Body of pancreas (tissue), 4 donors: ENCODE measurements at places on chromosomes 2 and 18. TPM values are rescaled to one million over a fixed set of nuclear protein-coding genes. Genes with fewer than 3 reads are reported as not detected.

GRCh38 chr18:9684881-9685614 is 23.1 kb upstream of the RAB31 start:
- no peaks in the 10 kb centered on the region for H3K27me3 ChIP-seq
- H3K4me3 ChIP-seq: no peak overlapping the region
- DNase-seq: no peak
- H3K4me1 ChIP-seq: no peaks in the 10 kb centered on the region
- peak overlapping the region; percentile 0 for H3K27ac ChIP-seq

DNA sequence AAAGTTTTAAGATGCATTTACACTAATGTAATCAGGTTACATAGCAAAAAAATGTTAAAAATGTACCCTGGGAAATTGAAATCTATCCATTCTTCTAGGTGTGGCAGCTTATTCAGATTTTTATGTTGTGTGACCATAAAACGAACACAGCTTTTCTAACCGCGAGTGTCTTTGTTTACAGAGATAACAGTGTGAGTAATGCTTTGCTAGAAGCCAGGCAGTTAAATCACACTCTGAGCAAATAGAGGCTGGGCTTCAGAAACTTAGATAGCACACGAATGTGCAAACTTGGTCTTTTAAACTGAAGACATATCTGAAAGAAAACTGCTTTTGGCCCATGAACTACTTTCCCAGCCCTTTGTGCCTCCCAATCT is 116.1 kb downstream of the SPTBN1 start:
- peak overlapping the region; percentile 91 for H3K27ac ChIP-seq
- DNase-seq: no peak
- H3K36me3 ChIP-seq: no peaks in the 10 kb centered on the region
- H3K4me1 ChIP-seq: peaks cover 96% of the 10 kb centered on the region
- no peaks in the 10 kb centered on the region for H3K27me3 ChIP-seq
- H3K4me3 ChIP-seq: no peak overlapping the region

- no peaks in the 10 kb centered on the region for H3K27me3 ChIP-seq
- H3K4me3 ChIP-seq: no peak overlapping the region
- H3K4me1 ChIP-seq: no peaks in the 10 kb centered on the region
- H3K27ac ChIP-seq: no peak overlapping the region
- H3K36me3 ChIP-seq: no peaks in the 10 kb centered on the region
Observed at GRCh38 chr2:210963386-210963785, 407.0 kb downstream of the CPS1 start.

DNA sequence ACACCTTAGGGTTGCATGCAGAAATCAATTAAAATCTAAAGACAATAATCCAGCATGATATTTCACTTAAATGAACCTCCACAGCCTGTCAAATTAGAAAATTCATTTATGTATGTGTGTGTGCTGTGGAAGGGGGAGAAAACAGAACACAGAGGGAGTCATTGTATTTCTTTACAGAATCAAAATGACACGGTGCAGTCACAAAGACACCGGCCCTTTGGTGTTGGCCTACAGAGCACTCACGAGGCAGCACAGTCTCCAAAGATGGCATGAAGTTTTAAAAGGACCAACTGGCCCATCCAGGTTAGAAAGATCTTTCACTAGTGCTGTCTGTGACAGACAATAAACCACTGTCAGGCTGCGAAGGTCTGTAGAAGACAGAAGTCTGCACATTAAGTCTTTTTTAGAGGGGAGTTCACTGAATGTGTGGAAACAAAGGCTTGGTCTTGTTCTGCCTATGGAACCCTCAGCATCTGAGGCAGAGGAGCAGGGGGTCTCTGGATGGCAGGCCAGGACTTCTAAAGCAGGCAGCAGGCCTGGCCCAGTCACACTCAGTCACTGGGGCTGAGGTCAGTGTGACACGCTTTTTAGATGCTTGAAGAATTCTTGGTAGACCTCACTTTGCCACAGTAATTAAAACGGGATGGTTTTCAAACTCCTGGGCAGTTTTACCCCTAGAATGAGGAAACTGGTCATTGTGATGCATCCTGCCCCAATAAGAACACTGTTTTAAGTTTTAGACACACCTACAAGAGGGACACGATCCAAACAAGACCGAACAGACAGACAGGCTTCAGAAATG is 184.9 kb downstream of the AFF3 start:
- H3K27ac ChIP-seq: no peak overlapping the region
- no peaks in the 10 kb centered on the region for H3K27me3 ChIP-seq
- no peaks in the 10 kb centered on the region for H3K36me3 ChIP-seq

- no peak for DNase-seq
- peak overlapping the region; percentile 70 for H3K27ac ChIP-seq
- peaks cover 85% of the 10 kb centered on the region for H3K4me1 ChIP-seq
- H3K36me3 ChIP-seq: no peaks in the 10 kb centered on the region
- H3K27me3 ChIP-seq: no peaks in the 10 kb centered on the region
- no peak overlapping the region for H3K4me3 ChIP-seq
Observed at GRCh38 chr2:54579682-54580620, 123.8 kb downstream of the SPTBN1 start.

- no peaks in the 10 kb centered on the region for H3K36me3 ChIP-seq
- no peaks in the 10 kb centered on the region for H3K27me3 ChIP-seq
- DNase-seq: no peak
- no peak overlapping the region for H3K27ac ChIP-seq
- H3K4me1 ChIP-seq: no peaks in the 10 kb centered on the region
- H3K4me3 ChIP-seq: no peak overlapping the region
Observed at GRCh38 chr2:172833898-172834297, 98.3 kb downstream of the RAPGEF4 start.

- H3K27me3 ChIP-seq: no peaks in the 10 kb centered on the region
- DNase-seq: no peak
- no peak overlapping the region for H3K4me3 ChIP-seq
- no peaks in the 10 kb centered on the region for H3K36me3 ChIP-seq
- peaks cover 18% of the 10 kb centered on the region for H3K4me1 ChIP-seq
- H3K27ac ChIP-seq: no peak overlapping the region
Observed at GRCh38 chr2:134582547-134582899, 136.3 kb downstream of the TMEM163 start.

DNA sequence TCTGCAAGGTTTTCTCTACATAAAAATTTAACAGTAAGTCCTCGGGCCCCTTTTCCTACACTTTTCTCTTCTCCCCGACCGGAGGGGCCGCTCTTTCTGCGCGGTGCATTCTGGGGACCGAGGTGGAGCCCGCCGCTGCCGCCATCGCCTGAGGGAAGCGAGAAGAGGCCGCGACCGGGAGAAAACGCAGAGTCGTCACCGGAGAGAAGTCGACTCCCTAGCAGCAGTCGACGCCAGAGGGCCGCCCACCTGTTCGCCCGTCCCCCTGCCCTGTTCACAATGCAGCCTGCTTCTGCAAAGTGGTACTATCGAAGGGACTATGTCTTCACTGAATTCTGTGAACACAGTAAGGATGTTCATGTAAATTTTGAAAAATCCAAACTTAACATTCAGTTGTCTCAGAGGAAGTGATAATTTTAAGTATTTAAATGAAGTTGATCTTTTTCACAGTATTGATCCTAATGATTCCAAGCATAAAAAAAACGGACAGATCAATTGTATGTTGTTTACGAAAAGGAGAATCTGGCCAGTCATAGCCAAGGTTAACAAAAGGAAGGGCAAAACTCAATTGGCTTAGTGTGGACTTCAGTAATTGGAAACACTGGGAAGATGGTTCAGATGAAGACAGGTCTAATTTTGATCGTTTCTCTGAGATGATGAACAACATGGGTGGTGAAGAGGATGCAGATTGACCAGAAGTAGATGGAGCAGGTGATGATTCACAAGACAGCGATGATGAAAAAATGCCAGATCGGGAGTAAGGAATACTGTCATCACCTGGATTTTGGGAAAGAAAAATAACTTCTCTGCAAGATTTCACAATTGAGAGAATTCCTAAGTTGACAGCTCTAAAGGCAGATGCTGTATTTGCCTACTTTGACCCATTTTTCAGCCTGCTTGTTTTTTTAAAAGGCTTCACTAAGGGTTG is 55.8 kb downstream of the ASXL2 start:
- no peak overlapping the region for H3K27ac ChIP-seq
- no peaks in the 10 kb centered on the region for H3K4me1 ChIP-seq
- peak; percentile 18 for DNase-seq
- no peak overlapping the region for H3K4me3 ChIP-seq

DNA sequence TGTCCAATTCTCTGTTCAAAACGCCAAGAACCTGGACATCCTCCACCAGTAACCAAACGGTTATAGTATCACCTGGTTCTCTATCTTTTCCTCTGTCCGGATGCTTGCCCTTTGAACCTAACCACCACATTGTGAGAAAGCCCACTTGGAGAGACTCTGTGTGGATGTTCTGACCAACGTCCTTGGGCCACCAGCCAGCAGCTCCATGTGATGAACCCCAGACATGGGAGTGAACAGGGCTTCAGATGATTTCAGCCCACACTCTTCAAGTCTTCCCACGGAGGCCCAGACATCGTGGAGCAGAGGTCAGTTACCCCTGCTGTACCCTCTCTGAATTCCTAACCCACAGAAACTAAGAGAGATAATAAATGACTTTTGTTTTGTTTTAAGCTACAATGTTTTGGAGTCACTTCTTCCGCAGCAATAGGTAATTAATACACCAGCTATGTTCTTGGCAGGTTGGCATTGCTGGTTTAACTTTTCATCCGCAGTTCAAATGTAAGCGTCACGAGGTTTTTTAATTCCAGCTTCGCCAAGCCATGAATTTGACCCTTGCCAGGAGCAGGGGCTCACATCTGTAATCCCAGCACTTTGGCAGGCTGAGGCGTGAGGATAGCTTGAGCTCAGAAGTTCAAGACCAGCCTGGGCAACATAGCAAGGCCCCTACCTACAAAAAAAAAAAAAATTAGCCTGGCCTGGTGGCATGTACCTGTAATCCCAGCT is 36.1 kb upstream of the ZNF532 start:
- no peaks in the 10 kb centered on the region for H3K36me3 ChIP-seq
- no peak overlapping the region for H3K27ac ChIP-seq
- no peaks in the 10 kb centered on the region for H3K4me1 ChIP-seq
- peak; percentile 10 for DNase-seq

- DNase-seq: peak; percentile 62
- H3K36me3 ChIP-seq: no peaks in the 10 kb centered on the region
- H3K4me3 ChIP-seq: no peak overlapping the region
Observed at GRCh38 chr2:27264753-27265535, 2.1 kb upstream of the SLC30A3 start.

DNA sequence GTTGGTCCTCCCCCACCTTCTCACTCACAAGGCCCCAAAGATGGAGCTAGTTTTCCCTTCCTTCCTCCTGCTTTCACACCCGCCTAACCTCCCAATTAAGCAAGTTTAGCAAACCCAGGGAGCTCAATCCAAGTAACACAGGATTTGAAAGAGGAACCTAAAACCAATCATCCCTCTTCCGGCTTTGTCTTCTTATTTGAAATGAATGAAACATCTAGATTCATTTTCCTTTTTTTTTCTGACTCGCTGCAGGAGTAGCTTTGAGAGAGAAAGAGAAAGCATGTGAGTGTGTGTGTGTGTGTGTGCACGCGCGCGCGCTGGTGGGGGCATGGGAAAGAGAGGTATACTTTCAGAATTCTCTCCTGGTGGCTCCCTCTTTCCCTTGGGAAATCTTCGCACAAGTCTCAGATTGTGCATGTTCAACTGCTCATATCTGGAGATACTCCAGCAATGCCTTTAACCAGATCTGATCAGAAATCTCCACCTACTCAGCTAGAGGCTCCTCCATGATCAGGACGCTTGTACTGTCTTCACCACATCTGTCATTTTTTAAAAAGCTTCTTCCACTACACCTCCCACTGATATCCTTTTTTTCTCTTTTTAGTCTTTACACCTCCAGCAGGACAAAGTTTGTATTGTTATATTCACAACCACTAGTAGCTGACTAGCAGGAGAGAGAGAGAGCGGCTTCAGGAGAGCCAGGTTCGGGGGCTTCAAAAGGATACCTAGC is 1.7 kb downstream of the SLC8A1 start:
- peaks cover 5% of the 10 kb centered on the region for H3K4me1 ChIP-seq
- no peak for DNase-seq
- no peaks in the 10 kb centered on the region for H3K36me3 ChIP-seq
- no peak overlapping the region for H3K4me3 ChIP-seq
- peak overlapping the region; percentile 4 for H3K27ac ChIP-seq
- H3K27me3 ChIP-seq: no peaks in the 10 kb centered on the region

DNA sequence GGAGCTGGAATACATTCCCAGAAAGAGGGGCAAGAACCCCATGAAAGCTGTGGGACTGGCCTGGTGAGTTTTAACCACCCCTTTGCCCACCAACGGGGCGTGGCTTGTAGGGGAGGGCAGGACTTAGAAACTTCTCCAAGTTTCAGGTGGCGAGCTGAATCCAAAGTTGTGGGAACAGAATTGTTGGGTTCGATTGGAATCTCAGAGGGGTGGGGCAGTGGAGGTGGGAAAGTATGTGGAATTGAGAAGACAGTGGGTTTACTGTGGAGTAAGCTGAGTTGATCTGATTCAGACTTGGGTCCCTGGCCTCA is 1.1 kb downstream of the PNKD start:
- peak overlapping the region; percentile 55 for H3K27ac ChIP-seq
- no peak overlapping the region for H3K4me3 ChIP-seq
- DNase-seq: no peak
- H3K4me1 ChIP-seq: peaks cover 58% of the 10 kb centered on the region
- H3K27me3 ChIP-seq: no peaks in the 10 kb centered on the region

GRCh38 chr2:26451700-26452099 is 26.2 kb downstream of the OTOF start:
- H3K27me3 ChIP-seq: no peaks in the 10 kb centered on the region
- no peaks in the 10 kb centered on the region for H3K36me3 ChIP-seq
- no peak overlapping the region for H3K4me3 ChIP-seq

DNA sequence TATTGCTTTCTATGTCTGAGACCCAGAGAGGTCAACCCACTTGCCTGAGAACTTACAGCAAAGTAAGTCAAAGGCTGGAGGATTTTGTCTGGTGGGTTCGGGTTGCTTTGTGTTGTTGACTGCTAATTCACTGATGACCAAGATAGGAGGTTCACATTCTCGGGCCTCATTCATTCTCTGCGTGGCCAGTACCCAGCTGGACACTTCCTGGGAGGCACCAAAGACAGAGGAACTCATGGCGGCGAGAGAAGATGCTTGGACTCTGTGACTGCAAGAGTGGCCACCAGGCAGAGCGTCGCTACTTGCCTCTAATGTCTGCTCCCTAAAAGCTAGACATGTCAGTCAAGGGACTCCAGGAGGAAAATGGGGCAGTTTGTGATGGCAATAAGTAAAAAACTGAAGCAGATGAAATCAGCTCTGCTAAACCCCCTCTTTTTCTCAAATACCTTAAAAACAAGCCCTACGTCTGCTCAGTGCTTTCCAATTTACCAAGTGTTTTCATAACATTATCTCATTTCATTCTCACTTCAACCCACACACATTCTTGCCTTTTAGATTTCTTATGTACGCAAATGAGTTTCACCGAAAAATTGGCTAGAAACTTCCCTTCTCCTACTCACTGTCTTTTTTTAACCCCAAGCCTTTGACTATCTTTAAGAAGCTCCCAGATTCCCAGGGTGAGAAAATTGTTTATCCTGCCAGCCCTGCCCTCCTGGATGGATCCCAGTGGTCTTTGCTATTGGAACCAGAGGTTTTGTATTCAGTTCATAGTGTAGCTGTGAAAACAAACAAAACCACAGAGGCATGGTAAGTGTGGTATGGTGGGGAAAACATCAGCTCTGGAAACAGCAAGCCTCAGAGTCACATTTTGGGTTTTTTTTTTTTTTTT is 4.9 kb upstream of the LBH start:
- peaks cover 7% of the 10 kb centered on the region for H3K4me1 ChIP-seq
- no peaks in the 10 kb centered on the region for H3K27me3 ChIP-seq
- H3K27ac ChIP-seq: peak overlapping the region; percentile 50
- no peak overlapping the region for H3K4me3 ChIP-seq

The TBC1D8 gene
- 111 TPM for total RNA-seq

The CYRIA gene
- total RNA-seq: 4.4 TPM

The IKZF2 gene
- total RNA-seq: 1.3 TPM

The EVA1A gene
- total RNA-seq: 31.3 TPM

The ST6GAL2 gene
- total RNA-seq: 0.52 TPM

The CCL20 gene
- total RNA-seq: 2.6 TPM

The RNF152 gene
- total RNA-seq: 11.5 TPM

The NEU4 gene
- not detected for total RNA-seq

The RAB6C gene
- total RNA-seq: not detected
